CD8-positive, alpha-beta memory T cell (primary cell): ENCODE measurements at places on chromosomes 2 and 18. TPM values are rescaled to one million over a fixed set of nuclear protein-coding genes. Genes with fewer than 3 reads are reported as not detected.

GRCh38 chr2:158782616-158783015 is 12.5 kb upstream of the DAPL1 start:
- no peak for DNase-seq

GRCh38 chr2:106338043-106338442 is 130.2 kb downstream of the RGPD3 start:
- DNase-seq: no peak

DNA sequence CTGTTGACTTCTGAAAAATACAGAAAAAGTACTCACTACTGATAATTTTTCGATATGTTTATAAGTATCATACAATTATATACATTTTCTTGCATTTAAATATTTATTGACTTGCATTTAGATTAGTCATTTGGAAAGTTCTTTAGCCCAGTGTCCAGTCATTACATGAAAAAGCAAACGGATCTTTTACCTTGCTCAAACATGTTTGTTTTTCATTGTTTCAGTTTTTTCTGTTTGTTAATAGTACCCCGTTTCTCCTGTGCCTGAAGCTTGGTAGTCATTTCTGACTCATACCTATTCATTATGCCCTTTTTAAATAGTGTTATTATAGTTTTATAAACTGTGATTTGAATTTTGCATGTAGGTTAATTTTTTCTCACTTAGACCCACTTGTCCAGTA is 28.1 kb downstream of the CEP192 start:
- DNase-seq: no peak

DNA sequence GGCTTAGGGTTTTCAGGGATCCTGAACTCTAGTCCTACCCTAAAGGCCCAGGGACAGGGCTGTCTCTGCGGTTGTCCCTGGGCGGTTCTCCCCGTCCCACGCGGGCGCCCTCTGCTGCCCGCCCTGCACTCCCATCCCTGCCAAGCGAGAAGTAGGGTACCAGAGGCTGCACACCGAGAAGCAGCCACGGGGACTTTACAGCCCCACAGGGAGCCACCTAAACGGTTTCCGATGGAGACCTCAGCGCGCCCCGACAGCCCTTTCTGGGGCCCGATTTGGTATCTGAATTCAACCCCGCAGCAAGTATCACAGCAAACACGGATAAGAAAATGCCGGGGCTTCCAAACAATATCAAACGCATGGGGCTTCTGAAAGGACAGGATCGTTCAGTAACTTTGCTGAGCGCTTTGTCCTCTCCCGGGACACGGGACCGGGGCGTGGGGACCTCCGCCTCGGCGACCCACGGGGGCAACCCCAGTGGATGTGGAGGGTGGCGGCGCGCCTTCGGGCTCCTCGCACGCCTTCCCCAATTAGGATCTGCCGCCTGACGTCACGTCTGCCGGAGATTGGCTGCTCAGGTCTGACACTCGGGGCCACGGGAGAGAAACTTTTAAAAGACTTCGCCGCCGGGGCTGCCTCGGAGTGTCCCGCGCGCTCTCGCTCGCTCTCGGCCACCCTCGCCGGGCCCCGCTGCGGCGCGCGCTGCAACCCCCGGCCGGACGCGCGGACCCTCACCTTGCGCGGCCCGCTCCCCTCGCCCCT is at the start of gene LTBP1:
TSS of gene LTBP1 (plus strand) at position 640 of the 762 bp plus-strand sequence. CDS start 372 bp downstream, outside the sequence.
- peak; percentile 46 for DNase-seq

GRCh38 chr18:37425222-37425621 is 140.4 kb downstream of the CELF4 start:
- no peak for DNase-seq

DNA sequence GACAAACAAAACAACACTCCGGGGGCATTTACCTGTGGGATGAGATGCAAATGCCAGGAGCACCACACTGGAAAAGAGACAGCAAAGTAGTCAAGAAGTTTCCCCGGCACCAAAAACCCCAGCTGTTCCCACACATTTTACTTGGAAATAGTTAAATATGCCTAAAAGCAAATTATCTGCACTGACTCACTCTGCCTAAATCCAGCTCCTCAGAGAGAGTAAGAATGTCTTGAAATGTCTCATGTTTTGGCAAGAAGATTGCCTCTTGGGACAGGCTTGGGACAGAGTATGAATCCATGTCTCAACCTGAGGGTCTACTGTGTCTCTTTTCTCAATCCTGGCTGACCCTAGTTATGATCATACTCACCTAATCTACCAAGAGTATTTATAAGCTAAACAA is 87.5 kb upstream of the RIOK3 start:
- DNase-seq: no peak

DNA sequence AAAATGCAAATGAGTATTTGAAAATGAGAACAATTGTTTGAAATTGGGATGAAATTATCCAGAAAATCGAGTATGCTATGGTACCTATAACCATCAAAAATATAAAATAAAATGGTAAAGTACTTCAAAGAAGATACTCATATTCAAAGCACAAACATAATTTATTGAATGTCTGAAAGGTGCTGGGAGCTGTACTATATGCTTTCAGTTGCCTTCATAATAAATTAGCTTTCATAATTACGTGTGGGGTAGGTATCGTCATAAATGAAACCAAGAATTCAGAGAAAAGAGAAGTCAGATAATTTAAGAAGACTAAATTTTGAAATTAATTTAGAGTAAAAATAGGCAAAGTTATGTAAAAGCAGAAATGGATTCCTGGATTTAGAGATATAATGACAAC is 721.9 kb upstream of the ACVR2A start:
- no peak for DNase-seq

GRCh38 chr2:186572705-186573104 is 17.2 kb upstream of the ITGAV start:
- no peak for DNase-seq

- no peak for DNase-seq
These were observed at the start of gene HOXD8 for GRCh38 chr2:176128982-176129796. Gene HOXD8, plus strand, starts transcription at chr2:176129705. Its CDS starts 662 bp downstream, at chr2:176130367.

DNA sequence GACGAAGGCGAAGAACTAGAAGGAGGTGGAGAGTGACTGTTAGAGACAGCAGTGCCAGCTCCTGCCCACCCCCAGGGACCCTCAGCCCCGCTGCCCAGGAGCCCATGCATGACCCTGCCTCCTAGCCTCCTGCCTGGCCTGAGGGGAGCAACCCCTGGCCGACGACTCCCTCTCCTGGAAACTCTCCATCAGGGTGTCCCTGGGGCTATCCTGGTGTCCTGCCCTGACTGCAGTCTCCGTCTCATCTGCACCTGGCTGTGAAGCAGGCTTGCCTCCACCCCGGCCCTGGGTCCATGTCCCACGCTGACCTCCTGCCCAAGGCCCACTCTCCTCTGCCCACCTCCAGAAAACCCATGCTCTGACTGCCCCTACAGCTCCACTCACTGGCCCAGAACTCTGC is 120.2 kb downstream of the RPIA start:
- DNase-seq: no peak

- DNase-seq: no peak
These were observed 31.2 kb downstream of the ZDBF2 start for GRCh38 chr2:206305523-206306245.

DNA sequence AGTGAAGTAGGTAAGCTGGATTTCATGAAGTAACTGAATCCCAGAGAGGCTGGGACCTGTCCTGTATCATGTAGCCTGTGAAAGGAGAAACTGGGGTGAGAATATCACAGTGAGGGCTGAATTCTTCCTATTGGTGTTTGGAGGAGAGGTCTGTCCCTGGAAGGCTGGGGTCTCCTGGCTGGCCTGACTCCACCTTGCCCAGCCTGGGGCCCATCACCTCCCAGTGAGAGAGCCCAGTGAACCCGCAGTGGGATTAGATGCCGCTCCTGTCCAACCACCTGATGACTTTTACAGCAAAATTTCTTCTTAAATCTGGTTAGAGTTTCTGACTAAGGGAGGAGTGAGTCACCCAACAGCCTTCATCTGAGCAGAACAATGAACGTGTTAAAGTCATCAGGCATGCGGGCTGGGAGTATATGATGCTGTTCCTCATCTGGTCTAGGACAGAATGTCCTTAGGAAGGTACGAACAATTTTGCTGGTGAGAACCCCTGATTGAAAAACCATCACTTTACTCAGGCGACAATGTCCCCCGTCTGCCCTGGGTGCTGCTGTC is 152.9 kb downstream of the LPIN1 start:
- DNase-seq: no peak

- DNase-seq: no peak
These were observed 129.1 kb upstream of the CAB39 start for GRCh38 chr2:230583581-230583980.

GRCh38 chr18:44602845-44603244 is 77.8 kb upstream of the SETBP1 start:
- no peak for DNase-seq

DNA sequence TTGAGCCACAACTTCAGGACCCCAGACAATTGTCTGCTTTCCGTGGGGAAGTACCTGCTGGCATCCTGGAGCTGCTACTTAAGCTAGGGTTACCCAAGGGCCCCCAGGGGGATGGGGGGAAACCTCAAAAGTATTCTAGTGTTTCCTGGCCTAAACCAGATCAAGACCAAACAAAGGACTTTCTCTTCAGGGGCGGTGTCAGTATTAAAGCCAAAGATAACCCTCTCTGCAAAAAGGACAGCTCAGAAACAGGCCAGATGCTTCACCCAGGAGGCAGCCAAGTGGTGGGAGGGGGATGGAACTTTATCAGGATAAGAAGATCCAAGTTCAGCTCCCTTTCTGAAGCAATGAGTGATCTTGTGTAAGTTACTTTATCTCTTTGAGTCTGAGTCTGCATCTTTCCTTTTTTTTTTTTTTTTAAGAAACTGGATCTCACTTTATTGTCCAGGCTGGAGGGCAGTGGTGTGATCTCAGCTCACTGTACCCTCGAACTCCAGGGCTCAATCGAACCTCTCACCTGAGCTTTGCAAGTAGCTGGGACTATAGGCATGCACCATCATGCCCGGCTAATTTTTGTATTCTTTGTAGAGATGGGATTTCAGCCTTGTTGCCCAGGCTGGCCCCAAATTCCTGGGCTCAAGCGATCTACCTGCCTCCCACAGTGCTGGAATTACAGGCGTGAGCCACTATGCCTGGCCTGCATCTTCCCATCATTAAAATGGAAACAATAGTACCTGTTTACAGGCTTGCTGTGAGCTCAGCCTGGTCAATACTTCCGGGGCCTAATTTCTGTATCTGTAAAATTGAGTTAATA is 151.8 kb upstream of the PTPRM start:
- DNase-seq: no peak

DNA sequence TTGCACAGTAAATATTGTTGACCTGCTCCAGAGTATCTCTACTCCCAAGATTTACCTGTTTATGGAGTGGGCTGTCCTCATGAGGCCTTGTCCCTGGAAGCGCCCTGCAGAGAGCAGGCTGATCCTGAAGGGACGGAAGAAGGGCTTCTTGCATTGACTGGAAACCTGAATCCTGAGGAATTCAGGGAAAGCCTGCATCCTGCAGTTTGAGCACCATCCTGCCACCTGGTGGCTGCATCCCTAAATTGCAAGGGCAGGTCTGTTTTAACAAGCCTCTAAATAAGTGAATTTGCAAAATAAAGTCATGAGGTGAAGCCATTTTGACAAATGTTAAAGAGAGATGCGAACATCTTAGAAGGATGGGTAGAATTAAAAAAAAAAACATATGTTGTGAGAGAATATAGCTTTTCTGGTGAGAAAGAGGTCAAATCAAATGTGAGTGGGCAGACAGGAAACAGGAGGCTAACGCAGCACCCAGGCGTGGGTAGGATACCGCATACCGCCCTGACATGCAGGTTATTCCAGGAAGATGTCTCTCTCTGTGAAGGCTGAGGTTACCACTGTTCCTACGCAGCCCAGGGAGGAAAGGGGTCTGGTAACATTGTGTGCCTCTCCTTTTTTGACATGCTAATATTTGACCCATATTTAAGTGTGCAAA is 754.9 kb downstream of the RNF144A start:
- peak; percentile 63 for DNase-seq

The SDC1 gene
- not detected for polyA plus RNA-seq

The ACADL gene
- polyA plus RNA-seq: not detected

The PDE11A gene
- polyA plus RNA-seq: not detected

The HRH4 gene
- not detected for polyA plus RNA-seq

The ADAM23 gene
- polyA plus RNA-seq: not detected

The MAIP1 gene
- polyA plus RNA-seq: 17.2 TPM

The IL36G gene
- not detected for polyA plus RNA-seq

The PFN4 gene
- polyA plus RNA-seq: not detected

The TRIM43 gene
- polyA plus RNA-seq: not detected

The MSH2 gene
- polyA plus RNA-seq: 25.4 TPM

The MC4R gene
- polyA plus RNA-seq: not detected

The KYNU gene
- not detected for polyA plus RNA-seq

The MOGAT1 gene
- polyA plus RNA-seq: not detected

The CSRNP3 gene
- polyA plus RNA-seq: not detected
